Foreskin keratinocyte (primary cell): ENCODE measurements at places on chromosomes 7 and 10. TPM values are rescaled to one million over a fixed set of nuclear protein-coding genes. Genes with fewer than 3 reads are reported as not detected.

- no peak for DNase-seq
Observed at GRCh38 chr7:43747328-43748105, 11.0 kb upstream of the BLVRA start.

ZNF488 gene
- total RNA-seq: 1.6 and 1.9 TPM in 2 replicates

PRSS37 gene
- not detected in 2 replicates for total RNA-seq

DNA sequence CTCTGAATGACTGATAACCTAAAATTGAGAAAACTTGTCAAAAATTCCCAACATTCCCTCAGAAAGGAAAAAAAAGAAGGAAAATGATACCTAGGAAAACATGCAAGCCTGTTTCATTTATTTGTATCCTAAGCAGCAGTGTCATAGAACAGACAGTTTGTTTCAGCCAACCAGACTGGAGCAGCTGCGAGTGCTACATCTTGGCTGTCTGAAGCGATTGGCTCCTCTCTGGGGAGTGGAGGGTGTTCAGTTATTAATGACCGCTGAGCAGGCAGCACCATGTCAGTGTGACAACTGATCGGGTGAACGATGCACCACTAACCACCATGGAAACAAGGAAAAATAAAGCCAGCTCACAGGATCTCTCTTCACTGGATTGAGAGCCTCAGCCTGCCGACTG lies at the start of gene LRRN3:
Gene LRRN3 (plus strand): TSS at position 282 of the 400 bp plus-strand sequence. CDS start 31,646 bp downstream, outside the sequence.
- DNase-seq: no peak

TAS2R4 gene
- 0.31 and 0.39 TPM in 2 replicates for total RNA-seq

DNA sequence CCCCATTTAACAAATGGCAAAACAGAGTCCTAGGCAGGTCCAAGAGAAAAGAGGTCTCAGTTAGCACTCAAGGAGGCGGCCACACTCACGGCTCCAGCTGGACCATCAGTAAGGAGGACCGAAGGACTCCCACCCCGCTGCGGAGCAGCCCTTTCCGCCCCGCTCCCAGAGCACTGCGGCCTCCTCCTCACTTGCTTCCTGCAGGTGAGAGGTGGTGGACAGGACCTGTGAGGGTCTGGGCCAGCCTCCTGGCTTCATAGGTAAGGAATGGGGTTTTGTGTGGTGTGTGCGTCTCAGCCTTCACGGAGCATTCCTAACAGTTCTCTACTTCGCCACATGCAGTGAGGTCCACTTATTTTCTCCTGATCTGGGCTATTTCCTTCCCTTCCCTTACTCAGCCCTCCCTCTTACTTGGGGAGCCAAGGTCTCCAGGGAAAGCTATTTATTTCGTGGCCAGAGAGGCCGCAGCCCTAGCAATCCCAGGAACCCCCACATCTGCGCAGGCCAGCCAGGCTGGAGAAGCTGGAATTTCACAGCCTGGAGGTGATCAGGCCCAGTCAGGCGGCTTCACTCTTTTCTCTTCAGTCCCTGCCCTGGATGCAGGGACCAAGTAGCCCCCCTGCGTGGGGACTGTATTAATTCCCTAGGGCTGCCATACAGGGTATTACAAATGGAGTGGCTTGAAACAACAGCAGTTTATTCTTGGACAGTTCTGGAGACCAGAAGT lies 45.9 kb downstream of the ZNF783 start:
- DNase-seq: no peak

- DNase-seq: no peak
Observed at GRCh38 chr7:106070201-106070551, 41.9 kb downstream of the SYPL1 start.

DNA sequence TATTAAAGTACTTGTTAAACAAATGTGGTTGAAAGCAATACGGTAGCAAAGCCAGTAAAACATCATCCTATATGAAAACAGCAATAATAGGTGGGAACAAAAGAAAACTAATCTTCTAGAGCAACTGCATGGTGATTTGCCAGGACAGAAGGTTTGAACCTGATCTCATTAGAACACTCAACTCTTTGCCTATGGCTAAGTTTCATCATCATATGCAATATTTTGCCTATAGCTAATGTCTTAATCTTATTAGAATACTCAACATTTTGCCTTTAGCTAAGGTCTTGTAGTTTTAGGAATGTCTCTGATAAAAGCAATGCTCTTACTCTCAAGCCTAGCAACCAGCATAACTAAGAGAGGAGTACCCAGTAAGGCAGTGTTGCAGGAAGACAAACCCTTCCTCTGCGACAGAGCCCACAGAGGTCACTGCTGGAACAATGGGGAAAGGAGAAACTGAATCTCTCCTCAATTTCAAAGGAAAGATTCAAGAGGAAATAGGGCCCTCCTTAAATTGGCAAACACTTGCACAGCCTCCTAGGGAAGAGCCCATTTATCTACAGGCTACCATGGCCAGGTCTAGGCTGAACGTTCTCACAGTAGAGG lies 38.3 kb downstream of the CADPS2 start:
- no peak for DNase-seq

CCM2 gene
- 65.4 and 68.9 TPM in 2 replicates for total RNA-seq

LIPK gene
- not detected in 2 replicates for total RNA-seq

MGMT gene
- total RNA-seq: 12.6 and 24.6 TPM in 2 replicates

GRCh38 chr10:104735036-104735756 lies 94.1 kb downstream of the SORCS3 start:
- DNase-seq: no peak

GRCh38 chr7:31058122-31058521 lies 6.0 kb downstream of the ADCYAP1R1 start:
- DNase-seq: peak; percentile 8

DNA sequence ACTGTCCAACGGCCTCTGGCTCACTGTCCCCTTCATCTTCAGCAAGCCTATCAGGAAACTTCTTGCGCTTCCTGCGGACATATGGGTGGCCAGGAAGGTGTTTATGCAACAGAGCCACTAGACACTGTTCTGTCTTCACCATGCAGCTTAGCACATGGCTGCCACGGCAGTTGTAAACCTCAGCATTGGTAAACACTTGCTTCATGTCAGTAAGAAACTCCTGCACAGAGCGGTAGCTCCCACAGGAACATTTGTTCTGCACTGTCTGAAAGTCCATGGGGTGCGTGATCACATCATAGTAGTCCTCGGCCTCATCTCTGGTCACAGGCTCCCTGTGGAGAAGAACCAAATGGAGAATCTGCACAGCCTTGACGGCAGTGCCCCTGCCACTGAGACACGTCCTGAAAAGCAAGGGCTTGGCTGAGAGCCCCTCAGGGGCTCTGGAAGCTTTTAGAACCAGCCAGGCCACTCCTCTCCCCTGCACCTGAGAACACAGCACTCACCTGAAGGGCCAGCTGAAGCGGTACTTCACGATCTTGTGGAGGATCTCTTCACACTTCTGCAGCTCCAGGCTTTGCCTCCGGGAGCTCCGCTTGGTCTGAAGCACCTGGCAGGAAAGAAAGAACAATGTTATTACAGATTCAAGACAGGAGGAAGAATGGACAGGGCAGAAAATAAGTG lies 8.8 kb downstream of the FZD9 start:
- no peak for DNase-seq

- no peak for DNase-seq
Observed at GRCh38 chr7:138581065-138581464, 120.1 kb downstream of the SVOPL start.

DNA sequence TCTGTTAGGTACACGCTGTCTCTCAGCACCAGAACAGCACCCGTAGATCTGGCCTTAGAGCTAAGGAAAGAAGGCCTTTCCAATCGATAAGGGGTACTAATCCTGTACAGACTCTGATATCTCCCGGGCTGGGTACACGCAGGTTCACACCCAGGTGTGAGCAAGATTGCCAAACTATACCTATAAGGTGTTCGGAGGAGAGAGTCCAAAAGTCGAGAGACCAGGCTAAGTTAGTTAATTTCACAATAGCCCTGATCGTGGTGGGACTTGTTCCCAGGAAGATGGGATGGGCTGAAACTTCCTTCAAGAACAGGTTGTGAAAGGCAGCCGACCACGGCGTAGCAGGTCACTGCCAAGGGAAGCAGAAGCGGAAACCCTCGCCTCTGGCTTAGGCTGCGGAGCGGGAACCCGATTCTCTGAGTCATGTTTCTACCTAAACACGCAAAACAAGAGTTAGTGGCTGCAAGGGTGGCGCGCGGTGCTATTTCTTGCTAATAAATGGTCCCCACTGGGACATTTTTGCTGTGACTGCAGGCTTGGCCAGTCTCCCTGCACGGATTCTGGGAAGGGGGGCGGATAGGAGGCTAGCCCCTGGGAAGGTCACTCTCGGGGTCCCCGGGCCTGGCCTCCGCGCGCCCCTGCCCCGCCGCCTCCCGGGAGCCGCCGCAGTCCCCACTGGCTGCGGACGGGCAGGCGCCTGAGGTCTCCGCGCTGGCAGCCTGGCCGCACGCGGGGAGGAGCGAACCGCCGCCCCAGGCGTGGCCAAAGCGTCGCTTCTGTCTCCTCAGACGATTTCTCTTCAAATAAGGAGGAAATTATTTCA lies 75.4 kb upstream of the PDSS1 start:
- peak; percentile 51 for DNase-seq

- no peak for DNase-seq
Observed at GRCh38 chr10:100688201-100688600, 57.2 kb upstream of the PAX2 start.

DNA sequence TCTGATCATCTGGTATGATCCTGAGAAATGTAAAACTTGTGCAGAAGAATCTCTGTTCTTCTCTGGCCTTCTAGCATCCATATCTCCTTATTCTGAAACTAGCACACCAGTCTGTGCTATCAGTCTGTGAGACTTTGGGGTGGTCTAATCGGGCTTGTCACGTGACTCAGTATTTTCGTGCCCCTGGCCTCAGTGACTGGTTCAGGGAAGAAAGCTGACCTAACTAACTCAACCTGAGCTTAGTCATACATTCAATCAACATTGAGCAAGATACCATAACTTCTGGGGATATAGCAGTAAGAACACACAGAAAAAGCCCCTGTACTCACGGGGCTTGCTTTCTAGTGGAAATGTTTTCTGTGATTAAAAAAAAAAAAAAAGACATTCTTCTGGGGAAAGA lies 109.3 kb downstream of the DKK1 start:
- DNase-seq: no peak

DNA sequence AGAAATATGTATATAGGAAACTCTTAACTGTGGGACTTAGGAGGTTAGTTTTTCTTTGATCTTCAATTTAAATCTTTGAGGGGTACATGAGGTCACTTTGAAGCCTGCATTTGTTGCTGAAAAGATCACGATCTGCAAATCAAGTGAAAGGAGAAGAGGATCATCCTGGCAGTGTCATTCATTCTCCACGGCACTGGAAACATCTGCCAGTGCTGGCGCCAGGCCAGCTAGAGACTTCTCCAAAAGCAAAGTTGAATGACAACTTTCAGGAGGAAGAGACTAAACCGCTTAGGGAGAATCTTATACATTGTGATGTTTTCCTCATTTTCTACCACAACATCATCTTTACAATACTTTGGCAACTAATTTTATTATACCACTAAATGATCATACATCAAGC lies 42.5 kb downstream of the MRC1 start:
- no peak for DNase-seq

- DNase-seq: no peak
Observed at GRCh38 chr7:25454020-25454419, 225.7 kb upstream of the NPVF start.

MUC12 gene
- 0.21 and 1.0 TPM in 2 replicates for total RNA-seq

DNA sequence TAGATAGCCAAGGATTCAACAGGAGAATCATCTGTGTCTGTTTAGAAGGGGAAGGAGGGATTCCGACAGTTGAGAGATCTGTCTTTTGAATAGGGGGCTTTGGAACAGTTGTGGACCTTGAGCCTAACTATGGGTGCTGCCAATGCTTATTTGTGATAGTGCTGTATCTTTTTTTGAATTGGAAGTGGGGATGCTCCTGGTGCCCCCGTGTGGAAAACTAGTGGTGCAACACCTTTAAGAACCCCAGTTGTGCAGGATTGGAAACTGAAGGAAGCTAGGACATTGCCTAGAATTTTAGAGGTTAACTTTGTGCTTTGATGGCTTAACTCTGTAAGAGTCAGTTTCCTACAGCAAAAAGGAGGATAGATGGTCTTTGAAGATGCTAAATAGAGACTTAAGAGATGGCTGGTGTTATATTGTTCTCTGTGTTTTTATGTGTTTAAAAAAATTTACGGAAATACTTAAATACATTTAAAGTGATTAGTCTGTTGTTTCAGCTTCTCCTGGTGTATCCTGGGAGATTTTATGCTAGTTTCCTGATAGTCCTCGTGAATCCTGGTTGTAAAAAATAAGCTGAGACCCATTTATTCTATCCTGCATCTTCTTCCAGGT lies 69.3 kb downstream of the AP3M1 start:
- peak; percentile 26 for DNase-seq

GRCh38 chr10:79203014-79203644 lies 134.4 kb downstream of the ZMIZ1 start:
- no peak for DNase-seq

DNA sequence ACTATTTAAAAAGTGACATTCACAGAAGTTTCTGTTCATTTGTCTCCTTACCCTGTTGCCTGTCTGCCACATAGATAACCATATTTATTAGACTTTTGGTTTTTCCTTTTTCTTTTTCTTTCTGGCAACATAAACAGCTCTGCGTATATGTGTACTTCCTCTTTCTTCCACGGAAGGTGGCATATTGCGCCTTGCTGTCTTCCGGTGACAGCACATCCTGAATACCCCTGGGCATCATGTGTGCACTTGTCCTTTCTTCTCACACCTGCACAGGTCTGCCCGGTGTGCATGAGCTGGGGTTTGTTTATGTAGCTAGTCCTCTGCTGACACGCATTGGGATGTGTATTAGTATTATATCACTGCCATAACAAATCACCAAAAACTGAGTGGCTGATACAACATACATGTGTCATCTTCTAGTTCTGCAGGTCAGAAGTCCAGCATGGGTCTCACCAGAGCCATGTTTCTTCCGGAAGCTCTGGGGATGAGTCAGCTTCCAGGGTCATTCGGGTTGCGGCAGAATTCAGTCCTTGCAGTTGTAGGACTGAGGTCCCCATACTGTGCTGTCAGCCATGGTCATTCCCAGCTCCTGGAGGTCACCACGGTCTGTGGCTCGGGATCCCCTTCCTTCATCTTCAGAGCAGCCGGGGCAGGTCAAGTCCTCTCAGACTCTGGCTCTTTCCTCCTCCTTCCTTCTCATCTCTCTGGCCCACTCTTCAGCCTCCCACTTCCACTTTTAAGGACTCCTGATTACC lies 596.0 kb upstream of the FOXK1 start:
- peak; percentile 28 for DNase-seq

DNA sequence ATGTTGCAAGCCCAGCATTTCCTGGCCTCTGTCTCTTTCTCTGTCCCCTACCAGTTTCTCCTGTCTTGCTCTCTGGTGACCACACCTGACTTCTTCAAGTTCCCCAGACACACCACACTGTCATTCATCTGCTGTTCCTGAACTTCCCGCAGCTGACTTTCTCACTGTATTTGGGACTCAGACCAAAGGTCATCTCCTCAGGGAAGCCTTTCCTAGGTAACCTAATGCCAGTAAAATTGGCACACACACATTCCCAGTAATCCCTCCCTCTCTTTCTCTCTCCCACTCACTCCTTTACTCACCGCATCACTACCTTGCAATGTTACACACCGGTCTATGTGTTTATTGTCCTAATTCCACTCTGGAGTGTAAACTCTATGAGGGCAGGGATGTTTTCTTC lies 81.7 kb downstream of the ELMO1 start:
- DNase-seq: no peak

SPDYE2B gene
- not detected in 2 replicates for total RNA-seq

DNA sequence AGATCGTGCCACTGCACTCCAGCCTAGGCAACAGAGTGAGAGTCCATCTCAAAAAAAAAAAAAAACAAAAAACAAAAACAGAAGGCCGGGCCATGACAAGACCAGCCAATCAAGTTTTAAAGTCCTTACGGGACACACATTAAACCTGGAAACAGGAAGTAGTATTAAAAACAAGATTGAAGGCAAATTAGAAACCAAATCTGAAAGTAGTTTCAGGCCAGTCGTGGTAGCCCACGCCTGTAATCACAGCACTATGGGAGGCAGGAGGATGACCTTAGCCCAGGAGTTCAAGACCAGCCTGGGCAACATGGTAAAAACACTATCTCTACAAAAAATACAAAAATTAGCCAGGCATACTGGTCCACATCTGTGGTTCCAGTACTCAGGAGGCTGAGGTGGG lies 18.1 kb downstream of the PSAP start:
- DNase-seq: no peak
